ENCODE measurements at places on chromosomes 16 and 17.

DNA sequence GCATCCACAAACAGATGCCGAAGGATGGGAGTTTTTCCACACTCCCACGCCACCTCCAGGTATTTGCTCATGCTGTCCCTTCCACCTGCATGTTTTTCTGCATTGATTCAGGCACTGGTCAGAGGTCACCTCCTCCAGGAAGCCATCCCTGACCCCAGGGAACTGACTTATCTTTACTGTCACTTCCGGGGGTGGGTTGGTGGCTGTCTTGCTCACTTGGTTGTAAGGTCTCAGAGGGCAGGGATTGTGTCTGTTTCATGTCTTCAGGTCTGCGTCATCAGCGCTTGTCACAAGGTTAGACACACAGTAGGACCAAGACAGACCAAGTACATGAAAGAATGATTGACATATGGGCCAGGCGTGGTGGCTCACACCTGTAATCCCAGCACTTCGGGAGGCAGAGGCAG is 1.9 kb upstream of the IL4R start:
- DNase-seq = no peak

DNA sequence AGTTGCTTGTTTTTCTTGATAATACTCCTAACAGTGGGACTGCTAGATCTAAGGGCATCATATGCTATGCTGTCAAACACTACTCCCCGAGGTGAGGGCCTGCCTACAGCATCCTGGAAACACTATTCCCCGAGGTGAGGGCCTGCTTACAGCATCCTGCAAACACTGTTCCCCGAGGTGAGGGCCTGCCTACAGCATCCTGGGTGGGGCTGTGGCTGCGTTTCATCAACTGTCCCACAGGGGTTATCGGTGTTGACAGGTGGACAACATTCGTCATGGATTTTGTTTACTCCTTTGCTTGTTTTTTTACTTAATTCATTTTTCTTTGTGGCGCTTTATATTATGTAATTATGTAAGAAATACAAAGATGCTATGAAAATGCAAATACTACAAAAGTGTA is 22.5 kb downstream of the NPRL3 start:
- DNase-seq = no peak

DNA sequence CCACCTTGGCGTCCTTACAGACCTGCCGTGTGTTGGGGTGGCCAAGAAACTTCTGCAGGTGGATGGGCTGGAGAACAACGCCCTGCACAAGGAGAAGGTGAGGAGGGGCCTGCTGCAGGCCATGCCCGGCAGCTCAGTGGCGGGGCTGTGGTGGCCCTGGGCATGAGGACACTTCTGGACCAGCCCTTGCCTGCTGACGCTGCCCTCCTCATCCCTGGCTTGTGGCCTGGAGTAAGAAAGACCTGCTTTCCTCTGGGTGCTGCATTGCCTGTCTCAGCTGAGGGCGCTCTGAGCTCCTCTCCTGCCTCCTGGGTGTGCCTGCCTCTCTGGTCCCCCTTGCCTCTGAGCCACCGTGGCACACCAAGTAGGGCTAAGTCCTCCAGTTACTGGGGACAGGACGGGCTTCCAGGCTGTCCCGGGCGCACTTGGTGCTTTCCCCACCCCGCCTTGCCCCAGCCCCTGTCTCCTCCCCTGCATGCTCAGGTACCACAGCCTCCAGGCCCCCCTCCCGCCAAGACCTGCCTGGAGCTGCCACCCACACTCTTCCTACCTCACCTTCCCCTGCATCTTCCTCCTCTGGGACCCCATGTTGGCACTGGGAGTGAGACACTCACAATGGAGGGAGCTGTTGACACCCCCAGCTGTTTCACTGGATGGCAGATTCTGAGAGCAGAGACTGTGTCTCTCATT is 8.7 kb downstream of the ENDOV start:
- no peak for DNase-seq

- no peak for DNase-seq
Measured at GRCh38 chr17:64384253-64385186, 6.1 kb downstream of the PECAM1 start.

DNA sequence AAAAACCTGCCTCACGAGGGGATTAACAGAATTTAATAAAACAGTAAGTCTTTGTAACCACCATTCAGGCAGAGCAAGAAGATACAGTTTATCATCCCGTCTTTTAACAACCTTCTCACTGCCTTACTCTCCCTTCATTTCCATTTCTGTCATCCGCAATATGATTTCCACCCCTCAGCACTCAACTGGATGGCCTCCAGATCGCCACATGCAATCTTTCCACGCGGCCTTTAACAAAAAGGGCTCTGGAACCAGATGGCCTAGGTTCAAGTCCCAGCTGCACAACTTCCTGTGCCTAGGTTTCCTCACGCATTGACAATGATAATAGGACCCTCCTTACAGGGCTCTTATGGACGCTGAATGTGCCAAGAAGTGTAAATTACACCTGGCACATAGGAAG is 103.6 kb downstream of the GAS7 start:
- DNase-seq = no peak

DNA sequence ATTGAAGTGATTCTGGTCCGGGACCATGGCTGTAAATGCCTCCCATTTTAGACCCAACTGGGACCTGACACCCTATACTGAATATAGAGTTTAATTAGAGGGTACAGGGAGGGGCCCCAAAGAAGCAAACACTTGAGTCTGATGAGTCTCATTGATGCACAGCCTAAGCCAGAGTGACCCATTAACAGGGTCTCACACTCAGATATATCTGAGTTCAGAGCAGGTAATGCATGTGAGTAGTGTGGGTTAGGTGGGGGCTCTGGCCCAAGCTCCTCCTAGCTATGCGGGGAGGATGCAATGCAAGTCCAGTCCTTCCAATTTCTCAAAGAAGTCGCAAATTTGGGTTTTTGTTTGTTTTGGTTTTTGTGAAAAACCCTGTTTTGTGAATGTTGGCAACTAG is 17.1 kb upstream of the MARCHF10 start:
- DNase-seq = no peak
